GM23338 (cell line): ENCODE measurements at places on chromosomes 4 and X. TPM values are rescaled to one million over a fixed set of nuclear protein-coding genes. Genes with fewer than 3 reads are reported as not detected.

DNA sequence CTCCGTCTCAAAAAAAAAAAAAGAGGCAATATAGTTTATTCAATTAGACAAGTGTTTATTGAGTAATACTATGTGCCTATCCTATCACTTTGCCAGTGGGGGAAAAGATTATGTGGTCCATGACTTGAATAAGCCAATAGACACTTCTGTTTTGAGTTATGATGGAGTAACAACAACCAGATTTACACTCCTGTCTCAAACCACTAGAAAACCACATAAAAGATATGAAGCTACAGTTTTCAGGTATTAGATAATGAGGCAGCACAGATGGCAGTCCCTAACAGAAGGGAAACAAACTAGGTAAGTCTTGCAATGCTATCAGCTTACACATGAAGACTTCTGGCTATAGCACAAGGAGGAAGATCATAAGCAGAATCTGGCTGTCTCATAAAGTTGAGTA, 22.5 kb downstream of the NFXL1 start:
- no peak for DNase-seq

- DNase-seq = no peak
These were observed 84.2 kb downstream of the CAMK2D start for GRCh38 chr4:113677325-113677724.

DNA sequence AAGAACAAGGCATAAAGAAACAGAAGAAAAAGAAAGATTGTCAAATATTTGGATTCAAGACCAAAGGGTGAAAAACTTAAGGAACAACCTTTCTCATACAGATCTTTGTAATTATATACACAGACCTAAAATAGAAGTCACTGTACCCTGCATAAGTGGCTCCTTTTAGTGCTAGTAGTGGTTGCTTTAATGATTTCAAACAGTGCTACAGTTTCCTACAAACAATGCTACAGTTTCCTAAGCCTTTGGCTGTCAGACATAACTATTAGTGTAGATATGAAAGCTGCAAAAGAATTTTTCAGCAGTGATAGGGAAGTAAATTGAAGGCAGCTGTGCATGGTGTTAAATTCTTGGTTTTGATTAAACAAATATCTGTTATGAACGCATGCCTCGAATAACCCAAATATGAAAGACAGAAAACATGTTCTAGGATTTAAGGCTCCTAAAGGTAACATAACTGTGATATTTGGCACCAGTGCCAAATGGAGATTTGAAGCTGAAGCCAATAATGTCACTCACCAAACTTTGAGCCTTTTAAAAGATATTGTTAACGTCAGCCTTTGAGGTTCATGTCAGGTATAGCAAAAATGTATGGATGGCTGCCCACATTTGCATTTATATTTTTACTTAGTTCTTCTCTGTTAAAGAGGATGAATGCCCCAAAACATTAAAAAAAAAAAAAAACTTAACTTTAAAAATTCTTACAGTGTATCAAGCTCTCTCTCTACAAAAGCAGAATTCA, 36.6 kb downstream of the SMARCAD1 start:
- DNase-seq = no peak

GRCh38 chr4:87317527-87317926, 5.2 kb downstream of the HSD17B13 start:
- DNase-seq = no peak

The UBL4A gene
- total RNA-seq = 39.0 and 43.7 TPM in 2 replicates

GRCh38 chr4:124642846-124643245, 69.7 kb downstream of the ANKRD50 start:
- DNase-seq = no peak

DNA sequence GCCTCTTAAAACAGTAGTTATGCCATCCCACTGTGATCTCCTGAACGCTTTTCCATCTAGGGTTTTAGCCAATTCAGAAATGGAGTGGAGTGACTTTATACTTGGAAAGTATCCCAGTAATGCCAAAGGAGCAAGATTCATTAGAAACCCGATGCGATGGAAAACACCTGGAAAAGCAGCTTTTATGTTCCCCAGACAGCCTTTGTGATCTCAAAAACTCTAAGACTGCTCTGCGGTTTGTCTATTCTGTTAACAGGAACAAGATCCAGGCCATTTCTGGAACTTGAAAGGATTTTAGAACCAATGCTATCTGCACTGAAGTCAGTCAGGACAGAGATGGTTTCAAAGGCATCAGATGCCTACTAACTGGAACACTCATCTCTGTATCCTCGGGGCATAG, 145.1 kb downstream of the APBB2 start:
- no peak for DNase-seq

DNA sequence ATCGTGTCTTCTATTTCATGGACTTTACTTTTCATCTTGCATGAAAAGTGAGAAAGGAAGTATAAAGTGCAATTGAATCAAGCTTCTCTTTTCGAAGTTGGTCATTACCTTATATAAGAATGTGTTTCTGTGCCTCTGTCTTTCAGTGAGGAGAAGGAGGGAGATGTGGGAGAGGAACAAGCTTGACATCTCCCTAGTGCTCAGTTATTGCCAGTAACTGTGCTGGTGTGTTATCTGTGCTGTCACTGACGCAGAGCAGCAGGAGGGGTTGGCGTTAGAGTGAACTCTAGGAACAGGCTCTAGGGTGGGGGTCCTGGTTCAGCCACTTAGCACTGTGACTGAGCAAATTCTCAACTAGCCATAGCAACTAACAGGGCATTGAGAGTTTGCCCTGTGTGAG, 34.0 kb upstream of the TBC1D9 start:
- no peak for DNase-seq

The MRPS18C gene
- 26.8 and 40.6 TPM in 2 replicates for total RNA-seq

The DSPP gene
- not detected in 2 replicates for total RNA-seq

DNA sequence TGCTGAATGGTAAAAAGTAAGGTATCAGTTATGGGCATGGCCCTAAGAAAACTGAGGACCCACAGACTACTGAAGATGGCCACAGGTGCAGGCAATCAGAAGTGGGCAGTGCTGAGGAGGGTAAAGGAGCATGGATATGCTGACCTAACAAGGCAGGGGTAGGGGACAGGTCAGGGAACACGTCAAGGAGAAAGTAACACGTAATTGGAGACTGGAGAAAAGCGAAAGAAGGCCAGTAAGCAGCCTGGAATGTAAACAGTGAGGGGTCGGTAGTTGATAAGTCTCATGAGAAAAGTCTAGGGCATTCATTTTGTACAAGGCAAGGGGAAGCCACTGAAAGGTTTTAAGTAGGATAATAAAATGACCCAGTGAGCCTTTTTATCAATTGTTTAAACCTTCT, 153.3 kb downstream of the PRDM5 start:
- DNase-seq = no peak

The SOX3 gene
- total RNA-seq = 23.3 and 25.4 TPM in 2 replicates

The GABRQ gene
- total RNA-seq = 7.8 and 10.1 TPM in 2 replicates

GRCh38 chrX:18294893-18295292, 59.6 kb downstream of the SCML2 start:
- DNase-seq = peak; percentile 9

DNA sequence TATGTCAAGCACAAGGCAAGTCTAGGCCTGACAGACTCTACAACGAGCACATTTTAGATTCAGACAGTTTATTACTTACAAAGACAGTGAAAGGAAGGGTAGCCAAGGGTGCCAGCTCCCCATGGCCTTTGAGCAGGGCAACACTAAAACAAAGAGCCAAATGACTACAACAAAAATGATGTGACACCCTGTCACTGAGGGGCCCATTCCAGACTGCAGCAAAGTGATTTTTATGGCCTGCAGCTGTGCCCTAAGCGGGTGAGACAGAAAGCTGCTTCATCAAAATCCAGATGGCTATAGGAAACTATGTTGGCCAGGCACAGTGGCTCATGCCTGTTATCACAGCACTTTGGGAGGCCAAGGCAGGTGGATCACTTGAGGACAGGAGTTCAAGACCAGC, 13.4 kb upstream of the RP2 start:
- no peak for DNase-seq
